ENCODE measurements at places on chromosomes 7 and 10.
A peak's percentile ranks its signal among the peaks of the same experiment; 100 is the strongest.

DNA sequence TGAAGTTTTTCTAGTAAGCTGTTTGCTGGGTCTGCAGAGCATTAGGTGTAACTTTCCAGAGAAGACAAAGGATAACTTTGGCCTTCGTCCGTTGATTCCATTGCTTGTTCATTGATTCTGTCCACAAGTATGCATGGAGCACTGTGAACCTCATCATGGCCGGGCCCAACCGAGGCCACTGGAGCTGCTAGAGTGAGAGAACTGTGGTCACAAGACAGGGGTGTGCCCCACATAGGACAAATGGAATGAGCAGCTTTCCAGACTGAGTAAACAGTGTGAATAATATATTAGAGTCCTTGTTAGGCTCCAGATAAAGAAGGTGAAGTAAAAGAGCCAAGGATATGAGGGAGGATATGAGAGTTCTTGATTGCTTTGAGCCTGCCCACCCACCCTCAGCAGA lies 24.9 kb downstream of the MBL2 start:
- no peak for DNase-seq

- DNase-seq = no peak
These were observed 17.1 kb downstream of the HOXA1 start for GRCh38 chr7:27078616-27079233.

DNA sequence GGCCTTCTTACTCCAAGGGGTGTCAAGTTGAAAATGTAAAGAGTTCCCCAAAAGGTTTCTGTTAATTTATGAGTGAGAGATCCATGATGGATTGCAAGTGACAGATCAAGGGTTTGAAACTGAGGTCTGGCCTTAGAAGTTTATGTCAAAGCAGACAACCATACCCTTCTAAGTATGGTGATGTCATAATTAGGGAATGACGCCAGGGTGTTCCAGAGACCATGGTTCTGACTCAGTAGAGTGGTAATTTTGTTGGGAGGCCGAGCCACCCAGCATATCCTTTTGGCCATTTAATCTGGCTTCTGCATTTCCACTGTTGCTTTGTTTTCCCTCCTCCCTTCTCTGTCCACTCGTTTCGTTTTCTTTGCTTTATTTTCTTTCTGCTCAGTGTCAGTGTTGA lies 2.7 kb downstream of the TRUB1 start:
- DNase-seq = no peak

DNA sequence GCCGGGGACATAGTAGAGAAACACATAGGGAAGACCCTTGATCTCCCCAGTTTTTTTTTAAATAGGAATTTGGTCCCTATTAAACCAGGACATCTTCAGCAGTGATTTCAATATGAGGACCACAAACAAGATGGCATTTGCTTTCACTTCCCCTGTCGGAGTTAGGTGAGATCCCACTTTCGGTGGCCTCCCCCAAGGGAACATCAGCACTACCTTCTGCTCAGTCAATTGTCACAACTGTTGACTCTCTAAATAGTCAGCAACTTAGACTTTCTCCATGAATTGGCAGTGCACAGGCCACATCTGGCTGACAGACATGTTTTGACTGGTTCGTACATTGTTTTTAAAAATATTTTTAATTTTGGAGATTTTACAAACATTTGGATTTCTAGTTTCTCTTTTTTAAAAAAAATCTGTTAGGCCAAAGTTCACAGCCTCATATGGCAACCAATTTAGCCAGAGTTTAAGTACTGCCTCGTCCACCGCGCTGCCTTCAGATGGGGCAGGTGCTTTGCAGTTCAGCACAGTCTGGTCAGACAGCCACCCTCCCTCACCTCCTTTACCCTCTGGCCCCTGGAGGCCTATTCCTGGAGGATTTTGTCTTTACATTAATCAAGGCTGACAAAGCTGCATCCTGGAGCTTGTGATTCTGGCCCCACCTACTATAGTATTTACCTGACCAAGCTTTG lies 139.2 kb upstream of the PRR15 start:
- no peak for DNase-seq

GRCh38 chr10:111338805-111339204 lies 262.0 kb downstream of the ADRA2A start:
- DNase-seq = no peak

- no peak for DNase-seq
These were observed 68.0 kb downstream of the SH3PXD2A start for GRCh38 chr10:103787331-103787730.

- DNase-seq = peak; percentile 66
These were observed at the start of gene CREB5 for GRCh38 chr7:28411876-28412662. CREB5 (plus strand) TSS chr7:28412518; CDS start chr7:28412915, 397 bp downstream.

- DNase-seq = no peak
These were observed 84.1 kb downstream of the EZH2 start for GRCh38 chr7:148799893-148800555.

DNA sequence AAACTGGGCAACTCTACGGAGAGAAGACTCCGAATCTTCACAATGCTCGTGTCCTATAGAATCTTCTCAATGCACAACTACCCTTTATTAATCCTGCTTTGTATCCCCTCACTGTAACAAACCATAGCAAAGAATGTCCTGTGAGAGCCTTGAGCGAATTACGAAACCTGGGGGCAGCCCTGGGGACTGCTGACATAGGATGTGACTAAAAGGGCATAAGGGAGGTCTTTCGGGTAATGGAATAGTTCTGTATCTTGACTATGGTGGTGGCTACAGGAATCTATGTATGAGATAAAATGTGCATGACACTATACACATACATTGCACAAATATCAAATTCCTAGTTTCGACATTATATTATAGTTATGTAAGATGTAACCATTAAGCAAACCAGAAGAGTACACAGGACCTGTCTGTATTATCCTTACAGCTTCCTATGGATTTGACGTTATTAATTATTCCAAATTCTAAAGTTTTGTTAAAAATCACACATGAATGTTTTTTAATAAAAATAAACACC lies 162.5 kb upstream of the KCTD7 start:
- DNase-seq = no peak

- no peak for DNase-seq
These were observed 102.2 kb downstream of the TAX1BP1 start for GRCh38 chr7:27842094-27842692.

- DNase-seq = no peak
These were observed 674 bp downstream of the AMZ1 start for GRCh38 chr7:2688409-2689342.

GRCh38 chr10:59626523-59626869 lies 83.2 kb downstream of the SLC16A9 start:
- no peak for DNase-seq

DNA sequence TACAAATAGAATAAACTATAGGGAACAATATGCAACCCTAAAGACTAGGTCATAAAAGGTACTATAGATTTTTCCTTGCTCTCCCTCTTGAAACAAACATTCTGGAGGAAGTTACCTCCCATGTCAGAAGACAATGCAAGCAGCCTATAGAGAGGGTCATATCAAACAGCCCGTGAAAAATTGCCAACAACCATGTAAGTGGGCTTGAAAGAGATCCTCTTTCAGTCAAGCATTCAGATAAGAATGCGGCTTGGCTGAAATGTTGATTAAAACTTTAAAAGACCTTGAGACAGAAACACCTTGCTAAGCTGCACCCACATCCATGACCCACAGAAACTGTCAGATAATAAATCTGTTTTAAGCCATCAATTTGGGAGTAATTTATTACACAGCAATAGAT lies 526.6 kb upstream of the GHITM start:
- DNase-seq = no peak

- DNase-seq = no peak
These were observed 20.1 kb upstream of the SMNDC1 start for GRCh38 chr10:110324805-110325280.

- DNase-seq = no peak
These were observed 132.6 kb downstream of the CELF2 start for GRCh38 chr10:11150231-11150731.

DNA sequence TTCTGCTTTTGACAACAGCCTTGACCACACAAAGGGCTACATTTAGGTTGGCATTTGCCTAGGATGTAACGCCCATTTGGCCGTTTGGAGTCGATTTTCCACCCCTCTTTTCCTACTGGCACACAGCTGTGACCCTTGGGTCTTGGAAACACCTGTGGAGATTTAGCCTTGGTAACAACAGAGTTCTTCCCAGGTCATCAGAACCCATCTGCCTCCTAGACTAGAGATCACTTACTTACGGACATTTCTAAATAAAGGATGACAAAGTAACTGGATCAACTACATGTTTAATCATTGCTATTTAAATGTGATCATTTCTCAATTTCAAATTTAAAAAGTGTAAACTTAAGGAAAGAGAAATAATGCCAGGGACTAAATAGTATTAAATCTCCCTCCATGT lies 42.0 kb upstream of the SVIL start:
- no peak for DNase-seq

GRCh38 chr10:62880162-62880561 lies 64.0 kb upstream of the EGR2 start:
- DNase-seq = no peak

DNA sequence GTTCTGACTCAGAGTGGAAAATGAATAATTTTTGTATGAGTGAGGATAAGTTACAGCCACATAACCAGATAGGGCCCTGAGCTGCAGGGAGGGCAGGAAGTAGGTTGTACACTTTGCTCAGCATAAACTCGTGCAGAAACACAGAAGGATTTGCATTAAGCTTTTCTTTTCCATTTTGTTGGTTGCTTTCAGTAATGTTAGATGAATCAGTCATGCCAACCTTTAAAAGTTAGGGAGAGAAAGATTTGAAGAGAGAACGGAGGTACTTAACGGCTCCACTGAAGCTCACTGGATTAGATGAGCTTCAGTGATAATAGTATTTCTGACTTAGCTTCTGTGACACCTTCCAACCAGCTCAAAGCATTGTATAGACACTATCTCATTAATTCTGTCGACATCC lies 348.1 kb downstream of the GATA3 start:
- no peak for DNase-seq

GRCh38 chr10:94402843-94403379 lies 570 bp downstream of the TBC1D12 start:
- no peak for DNase-seq

- no peak for DNase-seq
These were observed 258.9 kb upstream of the NPY start for GRCh38 chr7:24025094-24025493.
